A172 (cell line): ENCODE measurements at places on chromosomes 4 and X. TPM values are rescaled to one million over a fixed set of nuclear protein-coding genes. Genes with fewer than 3 reads are reported as not detected.

GRCh38 chrX:120029354-120029753 is 48.1 kb downstream of the RHOXF2B start:
- no peak for DNase-seq

GRCh38 chrX:154734061-154734781 is 16.7 kb downstream of the GAB3 start:
- no peak for DNase-seq

GRCh38 chr4:47835494-47835893 is 2.4 kb downstream of the CORIN start:
- no peak for DNase-seq

SPINK2 gene
- not detected in 2 replicates for total RNA-seq

- DNase-seq, result no peak
Observed at GRCh38 chrX:124231451-124231759, 101.1 kb upstream of the TEX13D start.

MAGEC3 gene
- not detected in 2 replicates for total RNA-seq

DNA sequence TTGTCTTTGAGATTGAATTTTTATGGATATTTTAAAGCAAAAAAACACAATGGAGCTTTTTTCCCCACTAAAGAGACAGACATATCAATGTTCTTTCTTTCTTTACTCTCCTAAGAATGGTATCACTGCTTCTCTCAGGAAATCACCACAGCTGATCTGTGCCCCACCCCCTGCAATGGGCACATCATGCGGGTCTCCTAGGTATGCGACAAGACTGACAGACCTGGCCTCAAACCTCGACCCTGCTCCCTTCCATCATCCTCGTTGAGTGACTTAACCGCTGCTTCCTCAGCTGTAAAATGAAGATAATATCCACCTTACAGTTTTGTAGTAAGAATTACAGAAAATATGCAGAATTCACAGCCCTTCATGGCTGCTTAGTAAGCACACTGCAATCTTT is 58.3 kb downstream of the LEF1 start:
- DNase-seq, result no peak

DNA sequence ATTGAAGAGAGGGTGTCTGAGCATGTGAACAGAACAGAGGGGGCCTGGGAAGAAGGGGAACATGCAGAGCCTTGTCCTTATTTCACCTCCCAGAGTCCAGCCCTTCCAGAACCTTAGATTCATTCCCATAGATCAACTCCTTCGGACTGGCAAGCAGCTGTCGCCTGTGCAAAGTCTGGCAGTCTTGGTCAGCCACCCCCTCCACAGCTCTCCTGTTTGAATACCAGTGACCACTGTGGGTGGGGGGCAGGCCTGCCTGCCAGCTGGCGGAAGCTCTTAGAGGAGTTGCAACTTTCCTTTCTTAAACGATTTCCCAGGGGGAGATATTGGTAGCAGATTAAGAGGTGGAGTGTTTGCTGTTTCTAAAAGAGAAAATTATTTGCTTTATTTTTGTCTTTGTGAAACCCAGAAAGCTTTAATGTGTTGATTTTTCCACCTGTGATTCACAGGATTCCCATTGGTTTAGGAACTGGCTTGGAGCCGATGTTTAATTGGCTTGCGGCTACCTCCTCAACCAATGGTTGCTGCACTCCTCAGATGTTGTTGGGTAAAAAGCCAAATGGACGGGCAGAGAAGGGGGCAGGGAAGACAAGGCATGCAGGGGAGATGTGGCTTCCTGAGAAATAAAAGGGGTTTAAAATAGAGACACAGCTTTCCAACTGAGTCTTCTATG is 62.2 kb upstream of the PRPS1 start:
- DNase-seq, result peak; percentile 50

- DNase-seq, result no peak
Observed at GRCh38 chr4:150983851-150984250, 31.2 kb downstream of the LRBA start.

DNA sequence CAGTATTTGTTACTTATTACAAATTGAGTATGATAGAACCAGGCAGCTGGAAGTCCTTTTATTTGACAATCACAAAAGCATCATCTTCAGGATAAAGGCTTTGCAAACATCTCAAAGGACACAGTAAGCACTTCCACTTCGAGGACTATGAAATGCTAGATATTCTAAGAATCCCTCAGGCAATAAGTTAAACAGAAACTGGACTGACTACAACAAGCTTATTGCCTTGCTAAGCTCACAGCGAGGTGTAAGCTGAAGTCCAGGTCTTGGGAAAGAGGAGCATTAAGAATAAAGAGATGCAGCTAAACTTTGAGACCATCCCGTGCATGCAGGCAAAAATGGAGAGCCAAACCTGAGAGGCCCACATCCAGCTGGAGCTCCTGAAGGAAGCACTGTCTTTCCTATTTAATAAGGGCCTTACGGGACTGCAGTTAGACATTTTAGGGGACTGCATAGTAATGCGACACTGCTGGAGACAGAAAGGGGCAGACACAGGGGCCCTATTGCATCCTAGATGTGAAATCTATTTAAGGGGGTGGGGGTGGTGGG is 38.7 kb downstream of the DCHS2 start:
- DNase-seq, result no peak

DNA sequence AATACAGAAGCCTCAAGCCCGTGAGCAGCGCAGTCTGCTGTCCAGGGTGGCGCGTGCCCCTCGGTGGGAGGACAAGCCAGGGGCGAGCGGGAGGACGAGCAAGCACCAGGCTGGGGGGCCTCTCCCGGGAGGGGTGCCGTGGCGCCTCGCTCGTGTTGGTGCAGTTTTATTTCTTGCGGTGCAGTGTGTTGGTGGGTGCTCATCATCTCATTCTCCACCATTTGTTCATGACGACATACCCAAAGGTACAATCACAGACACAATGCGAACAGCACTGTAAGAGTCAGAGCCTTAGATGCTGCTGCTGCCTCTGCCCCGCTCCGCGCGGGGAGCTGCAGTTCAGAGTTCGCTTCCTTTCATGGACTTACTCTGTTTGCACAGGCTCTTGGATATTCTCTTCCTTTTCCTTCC is 30.3 kb downstream of the RGS12 start:
- no peak for DNase-seq

TLR3 gene
- total RNA-seq, result 4.0 and 4.4 TPM in 2 replicates

GPC3 gene
- total RNA-seq, result not detected in 2 replicates

GRCh38 chrX:38803243-38803587 is 2.0 kb downstream of the MID1IP1 start:
- DNase-seq, result no peak

ERCC6L gene
- 16.3 and 19.0 TPM in 2 replicates for total RNA-seq

GRCh38 chrX:14802943-14803710 is 69.7 kb downstream of the FANCB start:
- DNase-seq, result no peak

FGFBP1 gene
- total RNA-seq, result 0.31 TPM in 1 of 2 replicates, not detected in the other
